ENCODE measurements at places on chromosomes 3 and 15. TPM values are rescaled to one million over a fixed set of nuclear protein-coding genes. Genes with fewer than 3 reads are reported as not detected.

- no peak for DNase-seq
Observed at GRCh38 chr15:49649987-49650386, 29.1 kb downstream of the DTWD1 start.

- DNase-seq: no peak
Observed at GRCh38 chr15:78265752-78266224, 1.4 kb downstream of the DNAJA4 start.

DNA sequence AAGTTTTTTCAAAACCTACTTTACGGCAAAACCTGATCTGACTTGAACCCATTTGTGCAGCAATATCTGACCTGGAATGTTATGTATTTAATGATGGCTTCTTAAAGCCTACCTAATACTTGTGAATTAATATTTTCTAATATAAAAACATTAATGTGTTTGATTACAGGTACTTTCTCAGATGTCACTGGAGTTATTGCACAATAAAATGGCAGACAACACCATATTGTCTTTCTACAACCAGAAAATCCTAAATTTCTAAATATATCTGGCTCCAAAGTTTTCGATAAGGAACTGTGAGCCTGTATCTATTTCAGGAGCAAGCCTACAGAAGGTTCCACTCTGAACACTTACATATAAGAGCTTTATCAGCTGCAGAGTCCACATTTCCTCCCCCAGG, 184.5 kb downstream of the ATP8B4 start:
- DNase-seq: no peak

GRCh38 chr15:99426431-99427105, 139.2 kb upstream of the MEF2A start:
- DNase-seq: peak; percentile 64

GRCh38 chr3:176714034-176714433, 483.2 kb downstream of the TBL1XR1 start:
- DNase-seq: no peak

- no peak for DNase-seq
Observed at GRCh38 chr3:85835857-85836440, 877.2 kb downstream of the CADM2 start.

DNA sequence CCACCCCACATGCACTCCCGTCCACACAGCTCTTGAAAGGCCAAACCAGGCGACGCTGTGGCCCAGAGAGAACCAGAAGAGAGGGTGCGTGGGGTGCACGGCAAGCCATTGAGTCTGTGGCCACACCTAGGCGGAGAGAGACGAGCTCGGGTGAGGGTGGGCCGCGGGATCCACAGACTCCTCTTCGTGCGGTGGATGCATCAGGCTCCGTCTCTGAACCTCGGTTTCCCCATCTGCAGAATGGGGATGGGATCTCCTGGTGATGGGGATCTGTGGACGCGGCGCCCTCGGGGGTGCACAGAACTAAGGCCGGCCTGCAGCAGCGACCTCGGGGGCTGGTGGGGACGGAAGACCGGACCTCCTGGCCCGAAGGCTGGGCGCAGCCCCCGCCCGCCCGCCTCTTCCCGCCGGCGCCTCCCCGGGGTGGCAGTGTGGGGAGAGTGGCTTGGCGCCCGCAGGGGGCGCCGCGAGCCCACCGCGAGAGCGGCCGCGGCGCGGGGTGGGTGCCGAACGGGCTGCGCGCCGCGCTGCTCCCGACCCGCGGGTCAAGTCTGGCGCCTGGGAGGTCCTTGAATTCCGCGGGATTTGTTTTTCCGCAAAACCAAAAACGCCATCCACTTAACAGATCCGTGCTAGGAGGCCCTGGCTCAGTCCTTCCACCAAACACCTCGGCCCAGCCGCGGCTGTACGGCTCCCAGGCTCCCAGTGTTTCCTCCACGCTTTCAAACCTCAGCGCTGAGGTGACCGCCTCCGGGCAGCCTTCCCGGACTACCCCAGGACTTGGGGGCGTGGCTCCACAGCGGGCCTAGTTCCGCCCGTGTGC, 13.2 kb upstream of the ADPGK start:
- DNase-seq: peak; percentile 71

GRCh38 chr3:195907684-195907933, 742 bp downstream of the TNK2 start:
- peak; percentile 70 for DNase-seq

DNA sequence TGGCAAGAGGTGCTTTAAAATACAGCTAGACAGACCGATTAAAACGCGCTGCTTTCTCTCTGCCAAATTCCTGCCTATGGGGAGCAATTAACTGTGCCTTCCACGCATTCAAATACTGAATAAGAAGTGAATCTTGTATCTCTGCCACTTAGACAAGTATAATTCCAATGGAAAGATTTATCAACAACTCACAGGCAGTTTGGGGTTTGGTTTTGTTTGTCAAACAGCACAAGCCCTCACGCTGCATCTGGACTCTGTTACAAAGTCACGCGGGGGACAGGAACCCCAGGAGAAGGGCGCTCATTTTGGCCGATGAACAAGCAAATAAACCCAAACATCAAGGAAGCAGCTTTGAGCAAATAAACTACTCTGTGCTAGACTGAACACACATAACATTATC, 61.8 kb upstream of the TMCO5A start:
- DNase-seq: no peak

DNA sequence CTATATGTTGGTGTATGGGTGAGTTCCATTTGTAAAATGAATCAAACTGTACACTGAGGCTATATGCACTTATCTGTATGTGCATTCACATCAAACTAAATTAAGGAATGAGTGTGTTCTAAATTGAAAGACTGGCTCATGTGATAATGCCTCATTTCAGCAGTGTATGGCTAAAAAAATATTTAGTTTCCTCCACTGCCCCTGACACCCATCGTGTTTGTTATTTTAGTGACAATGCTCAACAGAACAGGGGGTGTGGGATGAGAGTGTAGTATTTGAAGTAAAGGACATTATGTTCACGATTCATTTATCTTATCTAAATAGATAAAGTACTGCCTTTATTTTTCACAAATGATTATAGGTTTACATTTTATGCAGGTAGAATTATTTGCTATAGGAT, 301.1 kb upstream of the ARPP21 start:
- no peak for DNase-seq

DNA sequence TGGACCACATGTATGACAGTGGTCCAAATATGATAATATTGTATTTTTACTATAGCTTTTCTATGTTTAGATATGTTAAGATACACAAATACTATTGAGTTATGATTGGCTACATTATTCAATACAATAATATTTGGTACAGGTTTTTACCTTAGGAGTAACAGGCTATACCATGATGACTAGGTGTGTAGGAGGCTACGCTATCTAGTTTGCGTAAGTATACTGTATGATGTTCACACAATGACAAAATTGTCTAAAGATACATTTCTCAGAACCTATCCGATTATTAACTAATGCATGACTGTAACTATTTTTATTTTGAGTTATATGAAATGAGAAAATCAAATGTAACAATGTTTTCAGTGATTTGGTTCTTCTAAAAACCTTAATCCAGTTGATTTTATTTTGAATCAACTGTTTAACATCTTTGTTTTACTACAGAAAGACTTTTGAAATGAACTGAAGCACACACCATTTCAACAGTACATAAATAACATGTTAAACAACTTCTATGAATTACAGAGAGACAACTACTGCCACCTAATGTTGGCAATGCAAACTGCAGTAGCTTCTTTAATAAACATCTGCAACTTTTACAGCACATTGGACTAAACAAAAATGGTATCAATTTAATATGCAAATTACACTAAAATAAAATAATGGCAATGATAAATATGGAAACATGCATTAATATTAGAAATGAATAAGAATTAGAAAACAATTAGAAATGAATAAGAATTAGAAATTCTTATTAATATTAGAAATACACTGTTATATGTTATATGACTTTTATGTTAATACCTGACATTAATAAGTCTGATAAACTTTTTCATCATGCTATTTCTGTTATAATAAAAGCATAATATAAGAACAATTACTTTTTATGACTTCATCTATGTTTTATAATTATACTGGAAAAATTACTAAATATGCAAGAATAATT, 255.7 kb downstream of the MBNL1 start:
- peak; percentile 84 for DNase-seq

GRCh38 chr3:184440151-184440550, 60.3 kb downstream of the CHRD start:
- DNase-seq: no peak

DNA sequence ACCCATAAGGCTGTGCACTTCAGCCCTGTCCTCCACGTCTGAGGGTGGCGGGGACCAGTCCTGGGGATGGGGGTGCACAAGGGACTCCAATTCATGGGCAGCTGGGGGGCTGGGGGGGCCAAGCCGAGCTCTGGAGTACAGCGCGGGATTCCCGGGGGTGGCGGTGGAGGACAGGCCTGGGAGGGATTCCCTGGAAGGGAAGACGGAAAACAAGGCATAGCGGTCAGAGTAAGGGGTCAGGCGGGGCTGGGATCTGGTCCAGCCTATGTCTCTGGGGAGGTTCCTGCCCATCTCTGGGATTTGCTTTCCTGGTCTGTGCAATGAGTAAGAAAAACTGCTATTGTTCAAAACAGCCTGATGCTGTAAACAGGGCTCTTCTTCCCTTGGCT, 8.1 kb upstream of the IGDCC3 start:
- DNase-seq: no peak

GRCh38 chr15:101203029-101203573, 48.7 kb downstream of the CHSY1 start:
- DNase-seq: no peak

GRCh38 chr3:14455571-14456317, 53.3 kb downstream of the SLC6A6 start:
- DNase-seq: peak; percentile 55

- DNase-seq: no peak
Observed at GRCh38 chr3:72634128-72634527, 214.1 kb downstream of the SHQ1 start.

GRCh38 chr15:91281947-91282346, 181.9 kb downstream of the SV2B start:
- no peak for DNase-seq

- DNase-seq: no peak
Observed at GRCh38 chr3:72171946-72172345, 387.0 kb upstream of the PROK2 start.

DNA sequence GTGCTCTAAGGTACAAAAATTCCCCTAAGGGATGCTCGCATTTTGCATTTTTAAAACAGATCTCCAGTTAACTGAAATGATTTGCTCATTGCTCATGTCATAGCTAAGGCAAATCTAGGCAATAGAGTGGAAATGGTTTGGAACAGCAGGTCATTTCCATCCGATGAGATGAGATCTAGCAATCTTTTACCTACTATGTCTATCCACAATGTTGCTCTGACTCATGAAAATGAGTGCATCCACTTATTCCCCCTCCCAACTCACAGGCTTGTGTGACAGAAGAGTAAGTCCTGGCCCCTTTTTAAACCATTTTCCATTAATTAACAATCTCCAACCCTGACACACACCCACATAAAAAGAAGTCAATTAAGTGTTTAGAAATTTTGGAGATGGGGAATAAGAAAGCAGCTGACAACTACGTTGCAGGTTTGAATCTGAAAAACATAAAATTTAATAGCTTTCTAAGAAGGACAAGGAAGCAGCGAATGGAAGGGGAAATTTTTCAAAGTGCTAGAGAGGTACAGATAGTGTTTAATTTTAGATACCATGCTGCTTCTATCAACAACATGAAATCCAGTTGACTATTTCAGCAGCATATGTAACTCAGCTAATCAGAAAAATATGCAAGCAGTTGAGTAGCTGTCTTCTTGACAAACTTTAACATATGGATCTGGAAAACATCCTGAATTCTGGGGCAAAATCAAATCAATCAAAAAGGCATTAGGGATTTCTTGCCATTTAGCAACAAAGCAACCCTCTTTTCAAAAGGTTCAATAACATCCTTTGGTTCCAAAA, 112.0 kb downstream of the TMCO5A start:
- no peak for DNase-seq

- DNase-seq: peak; percentile 37
Observed at GRCh38 chr3:127041264-127041820, 58.4 kb downstream of the PLXNA1 start.

- no peak for DNase-seq
Observed at GRCh38 chr15:40984964-40985363, 31.7 kb downstream of the CHAC1 start.

GRCh38 chr3:169940470-169941181, 26.0 kb upstream of the SEC62 start:
- no peak for DNase-seq

GRCh38 chr15:38671675-38672254, 107.2 kb upstream of the RASGRP1 start:
- DNase-seq: no peak

GRCh38 chr15:25761971-25762662, 101.0 kb downstream of the ATP10A start:
- DNase-seq: no peak

- DNase-seq: no peak
Observed at GRCh38 chr15:70596354-70597055, 166.9 kb downstream of the UACA start.

- no peak for DNase-seq
Observed at GRCh38 chr15:79299841-79300235, 11.1 kb upstream of the TMED3 start.

DNA sequence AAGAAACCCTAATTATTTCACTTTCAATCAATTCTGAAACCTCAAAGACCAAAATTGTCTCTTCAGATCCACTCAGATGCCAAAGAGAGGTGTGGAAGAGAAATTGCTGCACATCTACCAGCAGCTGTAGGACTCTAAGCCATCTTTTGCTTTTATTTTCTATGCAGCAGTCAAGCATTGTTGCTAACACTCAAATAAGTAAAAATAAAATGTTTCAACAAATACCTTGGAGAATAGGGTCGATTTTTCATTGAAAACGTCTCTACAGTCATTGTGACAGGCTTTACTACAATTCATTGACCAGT, 66.4 kb upstream of the CFAP20DC start:
- DNase-seq: no peak

DNA sequence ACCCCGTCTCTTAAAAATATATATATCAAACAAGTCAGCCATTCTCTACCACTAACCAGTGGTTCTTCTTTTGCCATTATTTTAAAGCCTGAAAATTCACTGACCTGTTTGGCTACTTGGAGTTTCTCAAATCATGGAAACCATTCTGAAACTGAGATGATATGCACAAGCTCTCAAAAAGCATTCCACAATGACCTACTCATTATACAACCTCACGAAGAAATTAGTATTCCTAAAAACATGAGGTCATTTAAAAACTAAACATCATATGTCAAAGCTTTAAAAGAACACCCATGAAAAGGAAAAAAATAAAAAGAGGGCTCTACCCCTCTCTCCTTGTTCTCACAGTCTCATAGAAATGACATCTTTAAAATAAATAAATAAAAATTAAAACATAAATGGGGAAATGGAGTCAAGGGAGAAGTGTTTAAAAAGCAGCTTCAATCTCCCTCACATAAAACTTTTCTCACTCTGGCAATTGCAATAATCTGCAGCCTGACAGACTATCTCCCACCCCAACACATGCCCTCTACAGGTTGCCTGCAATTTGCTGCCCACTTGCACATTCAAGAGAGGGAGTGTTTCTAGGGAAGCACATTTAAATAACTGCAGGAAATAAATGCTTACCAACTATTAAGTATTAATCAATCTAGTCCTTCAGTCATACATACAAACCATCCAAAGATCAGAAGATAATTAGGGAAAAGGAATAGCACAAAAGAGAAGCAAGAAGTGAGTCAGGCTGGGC, 73.3 kb downstream of the TRANK1 start:
- DNase-seq: no peak

ONECUT1 gene
- not detected for total RNA-seq

NANOGP8 gene
- total RNA-seq: not detected

ATG3 gene
- 60.0 TPM for total RNA-seq

ZMYND10 gene
- 0.31 TPM for total RNA-seq

ATP1B3 gene
- 330 TPM for total RNA-seq

STOML1 gene
- total RNA-seq: 11.5 TPM

PRRT3 gene
- total RNA-seq: 1.0 TPM

DPP8 gene
- 35.8 TPM for total RNA-seq

GOLGB1 gene
- total RNA-seq: 71.6 TPM

B3GALNT1 gene
- 1.9 TPM for total RNA-seq

SLC2A2 gene
- total RNA-seq: not detected
